Stimulated activated CD8-positive, alpha-beta memory T cell treated with anti-CD3 and anti-CD28 coated beads, Interleukin-4, amount 100 ng/mL, for 1 hour (primary cell): ENCODE measurements at places on chromosomes 7 and 10.

GRCh38 chr10:7861509-7862120 is 43.3 kb downstream of the TAF3 start:
- no peak for DNase-seq

GRCh38 chr10:93818086-93818485 is 60.4 kb downstream of the LGI1 start:
- no peak for DNase-seq

GRCh38 chr10:70779088-70779487 is 6.1 kb downstream of the TBATA start:
- no peak for DNase-seq

DNA sequence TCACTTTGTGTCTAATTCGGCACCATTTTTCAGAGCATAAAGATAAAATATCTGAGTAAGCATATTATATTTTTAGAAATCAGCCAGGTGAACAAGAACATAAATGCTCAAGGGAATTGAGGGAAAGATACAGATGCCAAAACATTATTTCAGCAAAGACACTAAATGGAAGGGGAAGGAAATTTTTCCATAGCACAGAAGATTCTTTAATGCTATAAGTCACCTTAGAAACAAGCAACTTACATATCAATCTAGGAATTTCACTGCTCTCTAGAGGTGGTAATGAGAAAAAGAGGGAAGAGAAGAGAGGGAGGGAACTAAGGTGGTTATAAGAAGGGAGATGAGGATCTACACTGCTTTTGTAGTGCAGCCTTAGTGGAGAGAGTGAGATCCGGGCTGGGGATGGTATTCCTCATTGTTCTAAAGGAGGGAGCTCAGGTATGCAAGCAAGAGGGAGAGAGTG is 20.4 kb downstream of the ZNF365 start:
- no peak for DNase-seq

DNA sequence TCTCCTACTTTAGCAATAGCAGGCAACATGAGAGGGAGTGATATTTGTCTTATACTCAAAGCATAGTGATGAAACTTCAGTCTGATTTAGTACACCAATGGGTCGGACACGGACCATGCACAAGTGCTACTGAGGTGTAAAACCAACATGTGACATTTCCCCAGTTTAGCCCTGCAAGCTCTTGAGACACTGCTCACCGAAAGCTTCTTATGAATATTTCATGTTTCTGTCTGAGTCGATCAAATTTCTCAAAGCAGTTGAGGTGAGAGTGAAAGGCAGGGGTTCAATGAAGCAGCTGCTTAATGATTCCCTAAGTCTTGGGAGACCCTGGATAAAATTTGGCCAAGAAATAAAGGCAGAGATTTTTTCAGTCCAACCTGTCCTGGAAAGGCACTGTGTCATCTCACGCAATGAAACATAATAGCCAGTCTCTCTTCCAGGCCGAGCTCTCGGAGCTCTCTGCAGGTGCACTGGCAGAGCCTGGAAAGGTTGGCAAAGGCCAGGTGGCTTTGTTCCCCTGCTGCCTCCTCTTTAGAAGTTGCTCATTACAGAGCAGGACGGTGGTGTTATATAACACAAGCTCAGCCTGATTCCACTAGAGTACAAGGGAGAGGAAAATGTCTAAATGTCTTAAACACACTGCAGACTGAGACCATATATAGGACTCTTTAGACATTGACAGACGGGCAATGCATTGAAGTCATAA is 33.9 kb upstream of the XPNPEP1 start:
- no peak for DNase-seq

- no peak for DNase-seq
Measured at GRCh38 chr10:120689777-120690529, 161.2 kb upstream of the WDR11 start.

DNA sequence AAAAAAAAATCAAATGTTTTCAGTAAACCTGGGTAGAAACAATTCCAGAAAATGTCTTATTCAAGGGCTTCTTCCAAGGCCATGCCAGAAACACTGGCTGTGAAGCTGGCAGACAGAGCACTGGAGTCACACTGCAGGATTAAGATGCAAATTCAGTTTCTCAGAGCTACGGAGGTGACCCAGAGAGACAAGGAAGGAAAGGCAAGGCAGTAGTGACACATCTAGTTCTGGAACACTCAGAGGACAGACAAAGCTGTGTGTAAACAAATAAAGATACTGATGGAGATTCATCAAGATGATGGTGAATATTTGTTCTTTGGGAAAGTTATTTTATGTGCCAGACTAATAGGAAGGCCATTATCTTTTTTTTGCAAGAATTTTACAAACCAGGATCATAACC is 608.3 kb upstream of the C7orf33 start:
- no peak for DNase-seq

DNA sequence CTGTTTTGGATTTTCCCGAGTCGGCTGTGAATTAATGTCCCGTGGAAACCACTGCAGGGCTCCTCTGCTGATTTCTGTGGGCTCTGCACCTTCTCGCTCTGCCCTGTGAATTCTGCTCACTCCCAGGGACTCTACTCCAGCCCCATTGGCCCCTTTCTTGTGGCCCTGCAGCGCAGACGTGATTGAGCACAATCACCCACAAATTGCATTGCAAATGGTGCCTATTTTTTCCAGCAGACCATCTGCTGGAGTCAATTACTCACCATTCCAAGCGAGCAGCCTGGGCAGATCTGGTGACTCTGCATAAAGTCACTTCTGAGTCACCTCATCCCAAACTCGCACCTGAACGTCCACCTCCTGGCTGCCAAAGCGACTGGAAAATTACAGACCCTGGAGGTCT is 235.8 kb downstream of the PAXIP1 start:
- DNase-seq: no peak

DNA sequence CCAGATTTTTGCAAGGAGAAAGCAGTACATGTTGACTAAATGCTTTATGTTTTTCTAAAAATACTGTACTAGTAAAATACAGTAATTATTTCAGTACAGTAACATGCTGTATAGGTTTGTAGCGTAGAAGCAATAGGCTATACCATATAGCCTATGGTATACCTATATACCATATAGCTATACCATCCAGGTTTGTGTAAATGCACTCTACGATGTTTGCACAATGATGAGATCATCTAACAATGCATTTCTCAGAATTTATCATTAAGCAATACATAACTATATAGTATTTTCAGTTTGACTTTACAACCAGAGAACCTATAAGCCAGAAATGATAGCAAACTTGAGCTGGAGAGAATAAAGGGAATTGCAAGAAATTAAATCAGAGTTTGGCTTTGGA is 109.7 kb upstream of the DNAJB12 start:
- DNase-seq: no peak

DNA sequence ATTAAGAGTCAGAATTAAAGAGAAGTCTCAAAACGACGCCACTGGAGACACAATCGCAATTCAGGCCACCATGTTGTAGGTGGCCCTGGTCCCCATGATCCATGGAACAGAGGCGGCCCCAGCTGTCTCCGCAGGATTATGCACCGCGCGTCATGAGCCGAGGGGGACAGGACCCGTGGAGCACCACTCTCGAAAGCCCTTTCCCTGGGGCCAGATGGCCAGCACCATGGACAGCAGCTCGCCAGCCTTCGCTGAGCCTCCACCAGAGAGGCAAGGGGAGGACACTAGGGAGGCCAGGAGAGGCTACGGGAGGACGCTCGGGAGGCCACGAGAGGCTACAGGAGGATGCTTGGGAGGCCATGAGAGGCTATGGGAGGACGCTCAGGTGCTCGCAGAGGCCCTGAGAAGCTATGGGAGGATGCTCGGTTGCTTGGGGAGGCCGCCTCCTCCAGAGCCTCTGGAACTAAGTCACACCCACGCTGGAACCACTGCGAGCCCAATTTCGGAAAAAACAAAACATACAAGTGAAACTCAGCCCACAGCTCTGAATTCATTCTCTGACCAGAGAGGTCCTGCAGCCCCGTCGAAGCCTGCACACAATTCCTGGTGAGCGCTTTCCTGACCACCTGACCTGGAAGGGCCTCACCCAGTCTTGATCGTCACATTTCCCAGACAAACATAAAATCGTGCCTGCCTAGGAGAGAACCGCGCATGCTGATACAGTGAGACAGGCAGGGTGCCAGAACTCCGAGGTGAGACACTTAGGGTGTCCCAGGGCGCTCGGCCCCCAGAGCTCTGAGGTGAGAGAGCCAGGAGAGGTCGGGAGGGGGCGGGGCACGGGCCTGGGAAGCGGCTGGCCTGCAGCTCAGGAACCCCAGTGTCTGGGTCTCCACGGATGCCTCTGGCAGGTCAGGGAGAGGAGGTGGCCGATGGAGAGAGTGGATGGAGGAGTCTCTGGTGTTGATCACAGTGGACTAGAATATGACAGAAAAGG is 224.4 kb downstream of the PTPRN2 start:
- no peak for DNase-seq

- DNase-seq: no peak
Measured at GRCh38 chr10:47237316-47238260, 62.4 kb upstream of the GDF10 start.

- no peak for DNase-seq
Measured at GRCh38 chr7:96910486-96910885, 94.9 kb upstream of the DLX6 start.

- DNase-seq: no peak
Measured at GRCh38 chr7:41574377-41574776, 128.5 kb downstream of the INHBA start.

- no peak for DNase-seq
Measured at GRCh38 chr10:49744091-49744685, 17.9 kb downstream of the OGDHL start.

DNA sequence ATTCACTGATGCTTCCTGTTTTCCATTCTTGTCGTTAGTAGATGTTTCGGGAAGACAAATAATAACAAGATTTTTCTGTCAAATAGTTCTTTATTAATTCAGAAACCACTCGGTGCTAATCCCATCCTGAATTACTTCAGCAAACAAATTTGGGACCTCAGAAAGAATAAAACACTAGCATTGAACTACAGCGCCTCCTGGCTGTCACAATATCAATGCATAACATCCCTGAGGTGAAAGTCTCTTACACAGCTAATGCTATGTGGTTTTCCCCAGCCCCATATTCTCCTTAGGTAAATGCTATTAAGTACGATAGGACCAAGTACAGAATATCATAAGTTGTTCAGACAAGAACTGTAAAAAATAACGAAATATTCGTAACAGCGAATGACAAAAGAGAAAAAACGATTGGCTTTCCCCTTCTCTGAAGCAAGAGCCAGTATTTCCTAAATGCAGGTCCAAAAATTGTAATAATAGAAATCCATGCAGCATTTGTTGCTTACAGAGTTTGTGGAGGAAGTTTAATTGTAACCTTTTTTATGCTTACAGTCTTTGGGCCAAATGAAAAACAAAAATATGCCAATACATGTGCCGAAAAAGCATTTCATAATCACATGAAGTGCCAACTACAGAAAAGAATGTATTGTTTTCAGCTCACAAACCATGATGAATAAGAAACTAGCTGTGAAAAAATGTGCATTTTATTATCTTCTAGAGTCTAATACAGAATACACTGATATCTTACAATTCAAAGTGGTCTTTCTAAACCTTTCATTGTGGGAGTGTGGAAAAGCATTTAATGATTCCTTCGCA is 47.3 kb downstream of the MYPN start:
- DNase-seq: peak; percentile 26

GRCh38 chr7:4931943-4932342 is 27.0 kb downstream of the MMD2 start:
- DNase-seq: no peak

DNA sequence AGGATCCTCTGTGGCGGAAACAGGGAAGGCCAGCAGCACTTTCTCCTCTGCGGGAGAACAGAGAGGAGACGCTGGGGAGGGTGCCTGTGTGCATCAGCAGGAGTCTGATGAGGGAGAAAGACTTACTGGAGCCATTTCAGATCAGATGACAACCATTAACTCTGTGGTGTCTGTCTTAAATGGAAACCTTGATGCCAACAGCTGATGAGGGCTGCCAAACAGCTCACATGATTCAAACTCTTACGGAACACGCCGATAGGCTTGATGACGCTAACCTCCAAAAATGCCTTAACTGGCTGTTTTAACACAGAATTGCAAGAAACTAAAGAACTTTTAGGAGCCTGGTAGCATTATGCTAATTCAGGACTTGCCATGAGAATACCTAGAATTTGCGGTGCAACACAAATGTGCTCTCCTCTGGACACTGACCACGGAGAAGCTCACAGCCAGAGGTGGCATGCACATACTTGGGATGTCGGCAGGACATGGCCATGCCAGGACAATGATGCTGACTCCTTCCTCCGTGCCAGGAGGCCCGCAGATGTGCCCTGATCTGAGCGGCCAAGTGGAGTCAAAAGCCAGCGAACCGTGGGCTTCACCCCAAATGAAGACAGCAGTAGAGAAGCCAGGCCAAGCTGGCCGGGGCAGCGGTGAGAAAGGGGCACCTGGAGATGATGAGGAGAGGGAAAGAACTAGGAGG is 154.9 kb downstream of the ZMYND11 start:
- no peak for DNase-seq

DNA sequence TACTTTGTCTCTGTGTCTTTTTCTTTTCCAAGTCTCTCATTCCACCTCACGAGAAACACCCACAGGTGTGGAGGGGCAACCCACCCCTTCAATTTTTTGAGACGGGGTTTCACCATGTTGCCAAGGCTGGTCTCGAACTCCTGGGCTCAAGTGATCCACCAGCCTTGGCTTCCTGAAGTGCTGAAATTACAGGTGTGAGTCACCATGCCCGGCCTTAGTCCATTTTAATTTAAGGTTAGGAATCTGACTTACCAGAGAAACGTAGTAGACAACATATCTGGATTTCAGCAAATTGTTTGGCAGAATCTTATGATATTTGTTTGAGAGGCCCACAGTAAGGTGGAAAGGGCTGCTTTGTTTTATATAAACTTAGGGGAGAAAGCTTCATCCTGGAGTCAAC is 3.2 kb upstream of the NFKB2 start:
- DNase-seq: no peak

DNA sequence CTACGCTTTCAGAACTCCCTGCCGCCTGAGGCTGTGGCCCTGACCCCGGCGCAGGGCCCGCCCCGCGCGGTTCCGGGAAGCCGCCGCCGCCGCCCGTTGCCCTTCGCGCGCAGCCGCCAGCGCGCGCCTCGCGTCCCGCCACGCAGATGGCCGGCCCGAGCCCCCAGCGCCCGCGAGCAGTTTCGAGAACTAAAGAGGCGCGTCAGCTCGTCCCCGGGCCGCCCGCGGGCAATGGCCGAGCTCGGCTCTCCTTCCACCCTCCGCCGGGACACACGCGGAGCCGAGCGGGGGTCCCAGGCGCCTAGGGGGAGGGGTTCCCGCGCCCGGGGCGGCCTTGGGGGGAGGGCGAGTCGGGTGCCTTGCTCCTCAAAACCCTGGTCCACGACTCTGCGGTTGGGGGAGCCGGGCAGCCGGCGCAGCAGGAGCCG is 1.8 kb downstream of the HNRNPF start:
- DNase-seq: peak; percentile 21

GRCh38 chr10:80146918-80147317 is 14.4 kb downstream of the PLAC9 start:
- no peak for DNase-seq
